ENCODE measurements at places on chromosomes 2 and 18.

DNA sequence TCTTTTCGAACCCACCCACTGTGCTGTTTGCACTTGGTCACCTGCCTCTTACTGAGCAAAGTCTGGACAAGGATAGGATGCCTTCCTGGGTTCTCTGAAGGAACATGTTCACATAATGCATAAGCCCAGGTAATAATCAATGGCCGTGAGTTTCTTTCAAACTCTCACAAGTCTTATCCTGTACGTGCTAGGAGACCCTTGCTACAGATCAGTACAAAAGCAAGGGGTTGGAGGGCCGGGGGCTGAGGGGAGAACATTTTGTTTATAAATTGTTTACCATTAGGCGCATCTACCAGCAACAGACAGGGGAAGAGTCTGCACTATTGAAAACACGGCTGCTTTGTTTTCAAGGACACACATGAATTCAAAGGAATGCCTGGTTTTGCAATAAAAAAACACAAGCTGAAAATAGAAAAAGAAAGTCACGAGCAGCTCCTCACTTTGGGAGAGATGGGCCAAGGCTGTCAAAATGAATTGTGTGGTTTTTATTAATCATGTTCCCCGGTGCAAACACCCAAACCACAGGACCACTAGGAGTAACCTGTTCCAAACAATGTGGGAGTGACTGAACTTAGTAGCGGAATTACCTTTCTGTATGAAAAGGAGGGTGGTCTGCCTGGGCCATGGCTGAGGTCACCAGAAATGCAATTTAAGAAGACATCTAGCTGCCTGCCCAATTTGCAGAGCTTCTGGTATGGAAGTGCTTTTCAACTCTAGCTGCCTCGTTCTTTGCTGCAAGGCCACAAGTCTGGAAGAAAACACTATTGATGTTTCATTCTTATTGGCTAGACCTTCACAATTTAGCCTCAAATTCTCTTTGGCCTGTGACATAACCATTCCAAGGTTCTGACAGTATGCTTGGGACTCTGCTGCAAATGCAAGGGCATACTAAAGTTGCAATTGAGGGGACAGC is 73.5 kb downstream of the CCBE1 start:
- DNase-seq: no peak

DNA sequence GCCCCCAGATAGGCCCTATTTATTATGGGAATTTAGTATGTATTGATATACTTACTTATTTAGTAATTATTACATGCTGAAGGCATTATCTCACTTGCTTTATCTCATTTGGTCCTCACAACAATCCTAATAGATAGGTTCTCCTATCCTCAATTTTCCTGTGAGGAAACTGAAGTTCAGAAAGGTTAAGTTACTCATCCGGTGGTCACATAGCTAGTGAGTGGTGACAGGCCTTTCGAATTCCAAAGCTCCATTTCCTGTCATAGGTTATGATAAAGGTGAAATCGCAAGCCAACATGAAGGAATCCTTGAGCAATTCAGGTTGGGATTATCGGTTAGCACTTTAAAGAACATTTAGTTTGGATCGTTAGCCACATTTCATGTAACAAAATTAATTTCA is 33.3 kb downstream of the NAB1 start:
- no peak for DNase-seq

DNA sequence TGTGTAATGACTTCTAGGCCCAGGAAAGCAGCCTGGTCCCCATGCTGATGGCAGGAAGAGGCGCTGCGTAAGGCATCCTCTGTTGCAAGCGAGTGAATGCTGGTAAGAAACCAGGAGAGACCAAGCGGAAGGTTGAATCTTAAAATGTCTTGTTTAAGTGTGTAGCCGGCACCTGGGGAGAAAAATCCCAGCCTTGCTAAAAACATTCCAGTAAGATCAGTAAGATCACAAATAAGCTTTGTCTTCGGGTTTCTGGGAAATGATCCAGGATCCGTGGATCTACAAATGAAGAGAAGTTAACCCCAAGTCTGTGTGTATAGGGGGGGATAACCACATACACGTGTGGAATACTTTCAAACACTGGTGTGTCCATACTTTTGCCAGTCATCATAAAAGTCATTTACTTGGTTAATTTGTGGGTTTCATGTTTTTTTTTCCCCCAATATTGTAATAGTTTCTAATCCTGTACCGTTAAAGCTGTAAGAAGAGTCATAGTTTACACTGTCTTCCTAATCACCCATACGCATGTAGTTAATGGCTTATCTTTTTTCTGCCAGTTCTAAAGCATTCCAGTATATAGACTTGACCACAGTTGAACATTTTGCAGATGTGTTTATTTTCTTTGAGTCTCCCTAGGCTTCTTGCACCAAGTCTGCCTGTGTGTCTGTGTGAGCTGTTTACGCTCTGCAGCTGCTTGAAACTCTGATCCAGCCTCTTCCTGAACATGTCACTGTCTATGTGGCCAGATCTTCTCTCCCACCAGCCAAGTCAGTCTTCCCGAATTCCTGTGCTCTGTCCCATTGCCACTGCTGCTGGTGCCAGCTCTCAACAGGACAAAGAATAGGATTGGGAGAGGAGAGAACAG is 135.9 kb upstream of the ARL4C start:
- no peak for DNase-seq

GRCh38 chr2:65939687-65940086 is 495.2 kb upstream of the MEIS1 start:
- no peak for DNase-seq

DNA sequence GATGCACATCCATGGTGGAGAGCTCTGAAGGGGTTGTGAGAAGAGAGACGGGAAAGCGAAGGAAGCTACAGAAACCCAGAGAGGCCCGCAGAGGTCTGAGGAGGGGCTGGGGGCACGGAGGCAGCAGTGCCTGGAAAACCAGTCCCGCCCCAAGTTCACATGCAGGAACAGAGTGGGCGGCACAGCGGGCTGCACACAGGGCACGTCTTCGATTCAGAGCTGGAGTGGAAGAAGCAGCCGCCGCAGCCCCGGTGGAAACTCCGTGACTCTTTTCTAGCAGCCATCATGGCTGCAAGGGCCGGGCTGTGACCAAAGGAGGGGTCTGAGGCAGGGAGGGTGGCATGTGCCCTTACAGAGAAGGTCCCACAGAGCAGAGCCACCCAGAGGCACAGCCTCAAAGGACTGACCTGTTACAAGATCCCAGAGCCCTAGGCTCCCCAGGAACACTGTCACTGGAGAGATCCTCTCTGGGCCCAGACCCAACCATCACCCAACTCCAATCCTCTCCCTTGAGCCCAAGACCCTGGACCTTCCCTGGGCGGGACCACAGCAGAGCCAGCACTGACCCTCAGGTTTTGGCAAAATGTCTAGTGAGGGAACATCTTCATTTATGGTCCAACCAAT is 10.7 kb downstream of the PRKAG3 start:
- DNase-seq: no peak
